ENCODE measurements at places on chromosomes 7 and 10. TPM values are rescaled to one million over a fixed set of nuclear protein-coding genes. Genes with fewer than 3 reads are reported as not detected.

Gene EPHB6
- 18.4 TPM for total RNA-seq

Gene TMEM213
- not detected for total RNA-seq

Gene SCART1
- 2.5 TPM for total RNA-seq

Gene SLC26A3
- not detected for total RNA-seq

Gene FAM171A1
- 19.7 TPM for total RNA-seq

Gene ENO4
- total RNA-seq: 0.13 TPM

Gene ZNF138
- 2.3 TPM for total RNA-seq

Gene FZD8
- total RNA-seq: 14.5 TPM

Gene AKR1C2
- total RNA-seq: 14.9 TPM

Gene EVX1
- not detected for total RNA-seq

Gene ZYX
- total RNA-seq: 62.0 TPM

Gene AMPH
- total RNA-seq: 0.13 TPM

Gene GRM8
- 0.13 TPM for total RNA-seq

Gene C10orf62
- total RNA-seq: not detected

Gene CALN1
- not detected for total RNA-seq

Gene HIP1
- total RNA-seq: 14.5 TPM

Gene DNAJC1
- total RNA-seq: 58.9 TPM

Gene TLX1
- total RNA-seq: not detected

Gene DMBT1
- 0.13 TPM for total RNA-seq

Gene LBX1
- total RNA-seq: not detected

Gene PRLHR
- not detected for total RNA-seq

Gene SPAM1
- not detected for total RNA-seq

Gene ODAD2
- 0.26 TPM for total RNA-seq

All from smooth muscle cell of the pulmonary artery (primary cell).